ENCODE measurements at places on chromosomes 6 and 20.

DNA sequence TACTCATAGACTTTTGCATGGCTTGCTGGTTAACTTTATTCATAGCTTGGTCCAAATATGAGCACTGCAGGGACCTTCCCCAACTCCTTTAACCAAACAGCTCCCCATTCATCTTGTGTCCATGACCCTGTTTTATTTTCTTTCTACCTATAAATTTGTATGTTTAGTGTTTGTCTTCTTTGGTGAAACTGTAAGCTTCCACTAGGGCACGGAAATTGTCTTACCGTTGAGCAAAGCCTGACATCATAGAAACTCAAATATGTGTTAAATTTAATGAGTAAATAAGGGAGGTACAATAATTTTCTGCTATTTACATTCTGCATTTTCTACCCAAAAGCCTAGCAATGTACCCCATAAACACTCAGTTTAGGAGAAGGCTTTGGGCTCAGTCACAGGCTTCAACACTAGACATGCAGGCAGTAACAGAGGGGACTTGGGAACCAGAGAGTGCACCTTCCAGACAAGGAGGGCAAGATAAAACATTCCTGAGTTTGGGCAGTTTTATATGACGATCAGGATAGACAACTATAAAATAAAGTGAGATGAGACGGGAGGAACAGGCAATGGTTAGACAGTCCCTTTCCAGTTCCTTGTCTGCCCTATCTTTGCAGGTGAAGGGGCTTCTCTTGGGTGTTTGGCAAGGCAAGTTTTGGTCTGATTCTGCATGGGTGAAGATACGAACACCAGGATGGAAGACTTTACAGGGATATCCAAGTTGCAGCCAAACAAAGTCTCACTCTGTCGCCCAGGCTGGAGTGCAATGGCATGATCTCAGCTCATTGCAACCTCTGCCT, 46.2 kb upstream of the ZNF217 start:
- DNase-seq = no peak

- peak; percentile 76 for DNase-seq
Observed at GRCh38 chr6:43228951-43229802, at the start of gene DNPH1. DNPH1 (minus strand) TSS chr6:43229481; CDS start chr6:43229456, 25 bp downstream.

- no peak for DNase-seq
Observed at GRCh38 chr20:36219671-36220220, 16.5 kb upstream of the AAR2 start.

- DNase-seq = no peak
Observed at GRCh38 chr20:46000262-46000996, 8.3 kb upstream of the MMP9 start.

DNA sequence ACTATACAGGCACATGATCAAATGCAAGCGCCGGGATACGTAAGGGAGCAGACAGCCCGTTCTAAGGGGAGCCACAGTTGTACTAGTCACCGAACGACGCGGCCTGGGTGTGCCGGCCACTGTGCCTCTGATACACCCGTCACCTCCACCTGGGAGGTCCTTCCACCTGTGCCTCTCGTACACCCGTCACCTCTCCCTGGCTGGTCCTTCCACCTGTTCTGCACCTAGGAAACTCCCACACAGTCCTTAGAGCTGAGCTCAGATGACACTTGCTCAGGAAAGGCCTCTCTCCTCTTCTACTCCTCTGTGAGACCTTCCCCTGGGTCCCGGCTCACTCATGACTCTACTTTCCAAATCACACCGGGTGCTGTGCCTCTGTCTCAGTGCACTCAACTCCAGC, 245.0 kb downstream of the TTLL2 start:
- DNase-seq = no peak

- DNase-seq = no peak
Observed at GRCh38 chr20:347317-347639, 367 bp downstream of the NRSN2 start.

DNA sequence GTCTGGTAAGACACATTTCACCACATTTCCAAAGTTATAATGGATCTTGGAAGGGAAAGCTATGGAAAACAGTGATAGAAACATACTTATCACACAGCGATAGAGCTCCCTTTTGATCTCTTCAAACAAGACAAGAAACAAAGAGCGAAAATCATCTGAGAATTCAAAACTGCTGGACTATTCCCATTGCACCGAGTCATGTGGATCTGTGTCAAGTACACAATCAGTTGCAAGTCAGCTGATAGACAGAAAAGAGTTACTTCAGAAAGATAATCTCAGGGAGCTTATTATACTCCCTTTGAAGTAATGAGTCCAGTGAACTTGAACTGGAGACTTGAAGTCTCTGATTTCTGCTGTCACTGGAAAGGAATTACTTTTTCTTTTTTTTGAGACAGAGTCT, 89.7 kb upstream of the GCM1 start:
- DNase-seq = no peak

GRCh38 chr6:97771372-97771771, 488.4 kb upstream of the MMS22L start:
- no peak for DNase-seq

GRCh38 chr6:170207586-170208181, 83.2 kb downstream of the DLL1 start:
- DNase-seq = no peak

- DNase-seq = no peak
Observed at GRCh38 chr6:40185486-40185885, 251.2 kb upstream of the MOCS1 start.

GRCh38 chr20:3090565-3090964, 6.0 kb upstream of the AVP start:
- no peak for DNase-seq

DNA sequence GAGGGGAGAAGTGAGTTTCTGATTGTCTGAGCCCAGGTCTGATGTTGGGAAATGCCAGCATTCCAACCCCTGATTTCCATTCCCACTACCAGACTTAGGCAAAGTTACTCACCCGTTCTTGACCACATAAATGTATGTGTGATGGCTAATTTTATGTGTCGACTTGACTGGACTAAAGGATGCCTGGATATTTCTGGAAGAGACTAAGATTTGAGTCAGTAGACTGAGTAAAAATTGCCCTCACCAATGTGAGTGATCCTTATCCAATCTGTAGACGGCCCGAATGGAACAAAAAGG, 95.8 kb upstream of the TAB2 start:
- DNase-seq = peak; percentile 65

DNA sequence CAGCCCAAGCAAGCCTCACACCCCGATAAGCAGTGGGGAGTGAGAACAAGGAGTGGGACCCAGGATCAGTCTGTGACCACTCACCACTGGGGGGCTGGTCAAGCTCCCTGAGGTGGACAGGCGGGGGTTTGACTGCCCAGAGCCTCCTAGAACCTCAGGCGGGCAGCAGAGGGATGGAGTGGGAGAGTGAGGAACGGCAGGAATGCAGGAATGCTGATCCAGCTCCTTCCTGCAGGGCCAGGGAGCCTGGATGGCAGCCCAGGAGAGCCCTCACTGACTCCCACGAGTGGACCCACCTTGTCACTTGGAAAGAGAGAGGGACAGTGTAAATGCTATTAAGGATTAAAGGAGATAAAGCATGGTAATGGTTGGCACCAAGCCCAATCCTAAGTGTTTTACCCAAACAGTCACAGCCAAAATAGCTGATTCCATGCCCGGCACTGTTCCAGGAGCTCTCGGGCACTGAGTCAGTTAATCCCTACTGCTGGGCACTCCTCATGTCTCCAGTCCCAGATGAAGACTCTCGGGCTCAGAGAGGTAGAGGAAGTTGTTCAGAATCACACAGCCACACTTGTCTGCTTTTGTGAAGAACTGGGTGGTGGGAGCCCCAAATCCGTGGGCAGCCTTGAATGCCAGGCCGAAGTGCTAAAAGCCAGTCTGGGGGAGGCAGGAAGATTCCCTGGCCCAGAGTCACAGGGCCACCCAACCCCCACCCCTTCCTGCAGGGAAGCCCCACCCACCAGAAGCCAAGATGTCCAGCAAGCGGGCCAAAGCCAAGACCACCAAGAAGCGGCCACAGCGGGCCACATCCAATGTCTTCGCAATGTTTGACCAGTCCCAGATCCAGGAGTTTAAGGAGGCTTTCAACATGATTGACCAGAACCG, 3.1 kb downstream of the MYL9 start:
- DNase-seq = peak; percentile 85

DNA sequence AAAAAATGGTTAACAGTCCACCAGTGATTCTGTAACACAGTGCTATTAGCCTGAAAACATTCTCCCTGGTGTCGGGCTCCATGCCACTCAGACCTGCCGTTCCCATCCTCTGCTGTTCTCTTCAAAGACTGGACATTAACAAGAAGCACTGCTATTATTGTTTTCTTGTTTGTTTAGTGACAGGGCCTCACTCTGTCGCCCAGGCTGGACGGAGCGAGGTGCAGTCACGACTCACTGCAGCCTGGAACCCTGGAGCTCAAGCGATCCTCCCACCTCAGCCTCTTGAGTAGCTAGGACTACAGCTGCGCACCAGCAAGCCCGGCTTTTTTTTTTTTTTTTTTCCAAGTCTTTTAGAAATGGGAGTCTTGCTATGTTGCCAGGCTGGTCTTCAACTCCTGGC, 9.6 kb downstream of the RMND1 start:
- DNase-seq = no peak

DNA sequence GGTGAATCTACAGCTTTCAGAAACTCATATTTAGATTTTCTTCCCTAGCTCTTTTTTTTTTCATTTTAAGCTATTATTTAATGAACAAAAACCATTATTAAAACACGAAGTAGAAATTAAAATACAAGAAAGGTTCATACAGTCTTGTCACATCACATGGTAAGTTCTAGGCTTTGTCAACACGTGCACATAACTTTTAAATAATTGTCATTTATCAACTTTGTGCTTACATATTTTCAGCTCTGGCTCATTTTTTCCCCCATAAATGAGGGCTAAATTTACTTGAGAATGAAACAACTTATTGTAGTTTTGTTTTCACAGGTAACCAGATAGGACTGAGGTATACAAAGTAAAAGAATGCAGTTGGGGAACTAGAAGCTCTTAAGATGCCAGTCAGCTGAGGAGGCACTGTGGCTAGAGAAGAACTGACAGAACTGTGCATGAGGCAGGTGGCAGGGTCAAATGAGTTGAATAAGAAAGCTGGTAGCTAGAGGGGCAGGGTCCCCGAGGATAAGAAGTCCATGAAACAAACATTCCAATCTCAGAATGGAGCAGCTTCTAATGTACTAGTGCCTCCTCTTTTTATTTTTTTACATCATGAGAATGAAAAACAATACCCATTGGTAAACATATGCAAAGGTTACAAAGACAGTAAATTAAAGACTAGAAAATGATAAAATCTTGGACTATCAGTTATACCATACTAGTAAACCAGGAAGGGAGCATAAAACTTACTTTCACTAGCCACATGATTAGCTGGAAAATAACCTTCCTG, 141.5 kb downstream of the MYB start:
- DNase-seq = no peak

GRCh38 chr6:170184316-170184715, 106.6 kb downstream of the DLL1 start:
- DNase-seq = no peak

- DNase-seq = no peak
Observed at GRCh38 chr20:57071954-57072583, 194.4 kb downstream of the BMP7 start.

DNA sequence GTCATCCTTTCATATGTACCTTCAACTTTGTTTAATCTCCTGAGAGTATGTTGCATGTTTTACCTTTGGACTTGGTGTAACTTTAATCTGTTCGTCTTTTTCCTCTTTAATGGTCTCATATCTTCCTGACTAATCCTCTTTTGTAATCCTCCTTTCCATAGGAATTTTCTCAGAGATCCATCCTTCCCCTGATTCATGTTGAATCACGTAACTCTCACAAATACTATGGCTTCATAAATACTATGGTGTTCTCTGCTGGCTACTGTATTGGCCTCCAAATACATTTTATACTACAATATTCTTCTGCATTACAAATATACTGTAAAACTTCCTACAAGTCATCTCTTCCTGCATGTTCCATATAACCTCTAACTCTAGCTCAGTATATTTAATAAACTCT, 317.7 kb upstream of the ADGRB3 start:
- no peak for DNase-seq

DNA sequence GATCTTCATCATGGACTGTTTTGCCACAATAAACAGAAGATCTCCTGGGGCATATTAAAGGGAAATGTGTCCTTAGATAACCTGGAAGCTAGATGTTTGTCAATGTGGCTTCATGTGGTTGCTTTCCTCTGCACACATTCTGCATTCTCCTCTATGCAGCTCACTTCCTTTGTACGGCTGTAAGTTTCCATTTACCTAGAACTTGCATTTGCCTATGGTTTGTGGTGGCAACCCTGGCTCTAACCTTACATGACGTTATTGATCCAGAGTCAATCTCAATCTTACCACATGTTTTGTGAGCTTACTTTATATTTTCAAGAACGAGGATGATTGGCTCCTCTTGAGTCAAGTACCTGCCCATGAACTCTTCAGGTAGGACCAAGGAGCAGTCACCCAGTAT, 863.1 kb downstream of the MAFB start:
- DNase-seq = peak; percentile 51

DNA sequence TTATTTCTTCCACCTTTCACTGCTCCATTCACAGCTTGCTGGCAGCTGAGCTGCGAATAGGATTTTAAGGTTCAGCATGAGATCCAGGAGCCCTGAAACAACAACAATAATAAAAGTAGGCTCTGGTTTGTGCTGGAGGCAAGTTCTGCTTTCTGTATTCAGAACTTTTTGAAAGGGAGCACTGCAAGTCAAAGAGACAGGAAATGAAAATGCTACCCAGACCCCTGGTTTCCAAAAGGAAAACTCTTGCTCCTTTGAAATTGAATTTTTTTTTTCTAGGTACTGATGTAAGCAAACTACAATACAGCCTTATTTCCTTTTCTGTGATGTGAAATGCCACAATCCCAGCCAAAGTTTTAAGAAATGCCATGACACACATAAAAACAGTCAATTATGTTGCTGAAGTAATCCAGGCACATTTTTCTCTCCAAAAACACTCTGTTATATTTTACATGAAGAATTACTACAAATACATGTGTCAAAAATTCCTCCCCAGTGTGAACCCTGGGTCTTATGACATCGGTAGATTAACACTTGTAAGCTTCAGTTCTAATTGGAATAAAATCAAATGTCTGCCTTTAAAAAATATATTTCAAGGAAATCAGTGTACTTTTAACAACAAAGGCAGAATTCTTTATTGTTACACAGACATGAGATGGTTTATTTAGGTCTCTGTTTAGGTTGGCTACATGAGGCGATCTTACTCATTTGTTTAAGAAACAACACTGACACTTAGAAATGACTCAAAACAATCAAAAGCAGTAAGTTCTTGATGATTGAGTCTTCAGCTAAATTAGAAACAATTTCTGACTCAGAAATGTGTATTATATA, 656.7 kb downstream of the EPHA7 start:
- no peak for DNase-seq

- peak; percentile 88 for DNase-seq
Observed at GRCh38 chr6:157316871-157317814, 6.2 kb downstream of the TMEM242 start.

DNA sequence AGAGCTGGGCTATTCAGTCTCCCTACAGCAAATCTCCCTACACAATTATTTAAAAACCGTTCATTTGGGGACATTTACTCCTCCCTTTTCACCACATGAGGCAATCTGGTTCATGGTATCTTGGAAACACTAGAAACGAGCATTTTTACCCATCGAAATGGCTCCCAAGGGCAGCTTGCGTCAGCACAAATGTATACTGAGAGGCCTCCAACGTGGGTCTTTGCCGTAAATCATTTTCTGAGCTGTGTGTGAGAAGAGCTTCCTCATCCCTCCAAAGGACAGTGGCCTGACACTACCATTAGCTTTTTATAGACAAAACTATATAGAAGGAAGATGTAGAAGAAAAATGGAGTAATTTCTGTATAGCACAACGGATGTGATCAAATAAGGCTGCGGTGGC, 30.0 kb upstream of the PXDC1 start:
- DNase-seq = no peak
